ENCODE measurements at places on chromosomes 3 and 15. TPM values are rescaled to one million over a fixed set of nuclear protein-coding genes. Genes with fewer than 3 reads are reported as not detected.
A peak's percentile ranks its signal among the peaks of the same experiment; 100 is the strongest.

DNA sequence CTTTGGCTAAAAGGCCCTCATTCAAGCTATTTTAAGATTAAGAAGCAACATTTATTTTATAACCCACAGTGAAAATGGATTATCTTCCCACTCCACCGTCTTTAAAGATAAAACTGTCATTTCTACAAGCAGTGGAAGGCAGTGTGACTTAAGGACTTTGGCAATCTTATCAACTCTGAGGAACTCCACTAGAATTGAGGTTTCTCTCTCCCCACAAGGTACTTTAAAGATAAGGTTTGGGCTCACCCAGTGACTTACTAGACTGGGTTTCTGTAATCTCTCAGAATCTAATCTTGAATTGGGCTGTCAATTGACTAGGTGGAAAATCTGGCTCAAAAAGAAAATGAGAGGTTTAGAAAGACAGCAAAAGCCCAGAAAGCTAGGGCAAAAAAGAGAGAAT lies 21.7 kb downstream of the ZNF385D start:
- no peaks in the 10 kb centered on the region for H3K4me1 ChIP-seq
- no peaks in the 10 kb centered on the region for H3K27me3 ChIP-seq
- no peak overlapping the region for H3K27ac ChIP-seq
- no peaks in the 10 kb centered on the region for H3K36me3 ChIP-seq
- no peak for DNase-seq
- H3K4me3 ChIP-seq = no peak overlapping the region

GRCh38 chr3:38084334-38085310 lies 45.6 kb downstream of the DLEC1 start:
- no peak overlapping the region for H3K27ac ChIP-seq
- H3K27me3 ChIP-seq = no peaks in the 10 kb centered on the region
- no peak for DNase-seq

GRCh38 chr3:2680236-2680635 lies 429.9 kb downstream of the IL5RA start:
- no peak overlapping the region for H3K4me3 ChIP-seq
- no peak overlapping the region for H3K27ac ChIP-seq
- DNase-seq = no peak
- no peaks in the 10 kb centered on the region for H3K36me3 ChIP-seq
- no peaks in the 10 kb centered on the region for H3K4me1 ChIP-seq
- no peaks in the 10 kb centered on the region for H3K27me3 ChIP-seq

CYP1A1 gene
- 0.54 TPM for polyA plus RNA-seq

DNA sequence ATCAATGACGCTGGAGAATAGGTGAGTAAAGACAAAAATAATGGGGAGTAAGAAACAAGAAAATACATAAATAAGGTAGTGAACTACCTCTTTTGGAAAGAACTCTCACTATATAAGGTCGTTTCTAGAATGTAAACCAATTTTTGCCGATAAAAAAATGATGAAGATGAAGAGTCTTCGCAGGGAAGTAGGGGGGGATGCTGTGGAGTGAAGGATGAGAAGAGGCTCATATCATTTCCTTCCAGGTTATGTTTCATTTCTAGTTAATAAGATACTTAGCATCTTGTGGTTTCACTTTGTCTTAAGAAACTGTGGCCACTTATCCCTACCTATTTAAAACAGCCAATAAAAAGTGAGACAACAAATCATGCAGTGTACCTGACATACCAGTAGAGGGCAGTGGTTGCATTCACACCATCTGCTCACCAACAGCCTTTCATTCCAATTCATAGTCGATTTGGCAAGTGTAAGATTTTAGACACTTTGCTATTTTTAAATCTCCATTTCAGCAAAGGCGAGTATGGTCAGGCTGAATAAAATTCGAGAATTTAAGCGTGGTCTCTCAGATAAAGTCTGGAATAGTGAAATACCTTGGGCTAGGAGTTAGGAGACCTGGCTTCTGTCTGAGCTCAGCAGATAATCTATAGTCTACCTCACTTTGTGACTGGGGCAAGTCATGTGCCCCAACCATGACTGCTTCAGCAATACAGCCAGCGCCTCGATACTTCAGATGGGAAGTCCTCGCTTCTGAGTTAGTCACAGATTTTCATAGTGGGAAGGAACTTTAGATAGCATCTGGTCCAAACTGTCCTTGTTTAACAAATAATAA lies 28.9 kb upstream of the ICE2 start:
- no peak overlapping the region for H3K4me3 ChIP-seq
- DNase-seq = peak; percentile 44
- H3K36me3 ChIP-seq = peaks cover 11% of the 10 kb centered on the region
- no peaks in the 10 kb centered on the region for H3K27me3 ChIP-seq
- H3K27ac ChIP-seq = no peak overlapping the region

LRRK1 gene
- 4.2 TPM for polyA plus RNA-seq

DNA sequence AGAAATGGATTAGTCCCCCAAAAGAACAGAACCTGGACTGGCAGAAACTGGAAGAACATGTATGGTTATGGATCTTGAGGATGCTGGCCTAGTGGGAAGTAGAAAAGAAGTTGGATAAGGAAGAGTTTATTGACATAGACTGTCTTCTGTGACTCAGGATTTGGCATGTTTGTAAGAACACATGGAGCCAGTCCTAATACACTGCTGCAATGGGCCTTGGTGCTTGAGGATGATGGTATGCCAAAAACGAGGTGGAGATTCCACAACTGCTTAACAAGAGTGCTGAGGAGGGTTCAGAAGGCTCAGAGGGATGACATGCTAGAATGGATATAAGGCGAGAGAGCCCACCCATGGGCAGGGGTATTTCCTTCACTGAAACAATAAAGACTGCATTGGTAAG lies 22.4 kb downstream of the LZTFL1 start:
- H3K4me3 ChIP-seq = no peak overlapping the region
- H3K4me1 ChIP-seq = peaks cover 24% of the 10 kb centered on the region
- no peaks in the 10 kb centered on the region for H3K27me3 ChIP-seq

CRYGS gene
- polyA plus RNA-seq = 4.9 TPM

GRCh38 chr3:4748701-4749378 lies 230.4 kb upstream of the BHLHE40 start:
- H3K4me3 ChIP-seq = no peak overlapping the region
- no peaks in the 10 kb centered on the region for H3K27me3 ChIP-seq
- peaks cover 52% of the 10 kb centered on the region for H3K4me1 ChIP-seq
- DNase-seq = peak; percentile 46

- H3K4me1 ChIP-seq = no peaks in the 10 kb centered on the region
- no peaks in the 10 kb centered on the region for H3K27me3 ChIP-seq
- no peak overlapping the region for H3K4me3 ChIP-seq
- H3K36me3 ChIP-seq = no peaks in the 10 kb centered on the region
- DNase-seq = no peak
- H3K27ac ChIP-seq = no peak overlapping the region
Measured at GRCh38 chr3:23368731-23369130, 165.6 kb downstream of the UBE2E2 start.

DNA sequence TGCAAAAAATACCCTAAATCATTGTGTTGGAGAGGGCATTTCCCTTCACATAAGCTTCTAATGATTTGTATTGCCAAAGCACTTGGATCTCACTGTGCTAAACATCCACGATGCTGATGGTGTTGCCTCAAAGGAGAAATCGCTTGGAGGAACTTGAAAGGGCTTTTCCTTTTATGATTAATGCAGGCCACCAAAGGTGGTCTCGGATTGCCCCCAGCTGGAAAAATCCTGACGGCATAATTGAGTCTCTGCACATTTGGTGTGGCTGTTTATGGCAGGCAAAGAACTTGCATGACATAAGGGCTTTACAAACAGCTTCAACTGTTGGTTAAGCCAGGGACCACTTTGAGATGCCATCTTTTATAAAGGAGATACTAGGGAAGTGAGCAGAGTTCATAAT lies 664.0 kb upstream of the ADAMTS9 start:
- peaks cover 6% of the 10 kb centered on the region for H3K36me3 ChIP-seq
- H3K27me3 ChIP-seq = no peaks in the 10 kb centered on the region
- no peak for DNase-seq
- no peak overlapping the region for H3K4me3 ChIP-seq

- peak; percentile 74 for DNase-seq
- no peak overlapping the region for H3K27ac ChIP-seq
- no peaks in the 10 kb centered on the region for H3K36me3 ChIP-seq
- H3K27me3 ChIP-seq = no peaks in the 10 kb centered on the region
Measured at GRCh38 chr3:109224333-109224732, 87.8 kb downstream of the C3orf85 start.

GRCh38 chr3:6249679-6250078 lies 611.2 kb upstream of the GRM7 start:
- no peak overlapping the region for H3K27ac ChIP-seq
- H3K4me3 ChIP-seq = no peak overlapping the region
- no peaks in the 10 kb centered on the region for H3K4me1 ChIP-seq
- DNase-seq = no peak
- no peaks in the 10 kb centered on the region for H3K36me3 ChIP-seq

DNA sequence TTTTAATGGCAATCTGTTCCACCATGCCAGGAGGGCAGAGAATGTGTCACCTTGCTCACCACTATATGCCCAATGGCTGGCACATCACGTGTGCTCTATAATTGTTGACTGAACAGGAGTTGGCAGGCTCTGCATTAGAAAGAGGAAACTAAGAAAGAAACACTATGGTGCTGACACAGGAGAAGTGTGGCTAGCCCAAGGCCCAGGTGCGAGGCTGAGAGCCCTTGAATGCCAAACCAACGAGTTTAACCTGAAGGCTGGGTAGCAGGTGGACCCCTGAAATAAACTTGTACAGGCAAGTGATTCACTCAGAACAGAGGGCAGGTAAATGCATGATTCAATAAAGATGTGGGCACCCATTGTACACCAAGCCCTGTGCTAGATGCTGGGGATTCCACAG lies 2.4 kb downstream of the CHCHD4 start:
- H3K27me3 ChIP-seq = no peaks in the 10 kb centered on the region
- peaks cover 1% of the 10 kb centered on the region for H3K36me3 ChIP-seq
- H3K4me3 ChIP-seq = no peak overlapping the region
- no peak for DNase-seq
- peaks cover 50% of the 10 kb centered on the region for H3K4me1 ChIP-seq
- no peak overlapping the region for H3K27ac ChIP-seq

GRCh38 chr3:179348325-179349013 lies 960 bp downstream of the MFN1 start:
- peak overlapping the region; percentile 76 for H3K4me3 ChIP-seq
- peaks cover 13% of the 10 kb centered on the region for H3K36me3 ChIP-seq
- peaks cover 3% of the 10 kb centered on the region for H3K4me1 ChIP-seq
- peak; percentile 51 for DNase-seq
- H3K27ac ChIP-seq = peak overlapping the region; percentile 83
- H3K27me3 ChIP-seq = no peaks in the 10 kb centered on the region

CRABP1 gene
- 16.9 TPM for polyA plus RNA-seq

RLBP1 gene
- polyA plus RNA-seq = 2.8 TPM

- H3K36me3 ChIP-seq = peaks cover 7% of the 10 kb centered on the region
- no peaks in the 10 kb centered on the region for H3K4me1 ChIP-seq
- no peak for DNase-seq
- no peak overlapping the region for H3K4me3 ChIP-seq
Measured at GRCh38 chr3:11339541-11339940, 67.3 kb downstream of the ATG7 start.

DNA sequence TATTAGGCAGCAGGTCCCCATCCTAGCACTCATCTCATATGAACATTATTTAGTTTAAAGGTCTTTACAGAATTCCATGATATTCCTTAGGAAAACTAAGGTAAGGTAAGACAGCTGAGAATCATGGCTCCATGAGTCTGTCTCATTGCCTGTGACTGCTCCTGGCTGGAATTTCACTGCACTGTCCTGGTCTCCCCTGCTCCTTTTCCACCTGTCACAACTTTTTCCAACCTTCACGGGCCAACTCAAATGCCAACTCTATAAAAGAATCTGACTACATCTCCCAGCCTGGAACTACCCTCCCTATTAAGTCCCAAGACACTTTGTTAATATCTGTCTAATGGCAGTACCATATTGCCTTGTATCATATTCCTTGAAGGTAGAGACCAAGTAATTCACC lies 7.6 kb downstream of the CNBP start:
- H3K27ac ChIP-seq = no peak overlapping the region
- H3K4me3 ChIP-seq = no peak overlapping the region
- H3K27me3 ChIP-seq = no peaks in the 10 kb centered on the region
- DNase-seq = no peak
- peaks cover 19% of the 10 kb centered on the region for H3K4me1 ChIP-seq

- H3K4me1 ChIP-seq = no peaks in the 10 kb centered on the region
- H3K27me3 ChIP-seq = no peaks in the 10 kb centered on the region
- DNase-seq = no peak
Measured at GRCh38 chr3:15501126-15501525, 20.4 kb downstream of the COLQ start.

DNA sequence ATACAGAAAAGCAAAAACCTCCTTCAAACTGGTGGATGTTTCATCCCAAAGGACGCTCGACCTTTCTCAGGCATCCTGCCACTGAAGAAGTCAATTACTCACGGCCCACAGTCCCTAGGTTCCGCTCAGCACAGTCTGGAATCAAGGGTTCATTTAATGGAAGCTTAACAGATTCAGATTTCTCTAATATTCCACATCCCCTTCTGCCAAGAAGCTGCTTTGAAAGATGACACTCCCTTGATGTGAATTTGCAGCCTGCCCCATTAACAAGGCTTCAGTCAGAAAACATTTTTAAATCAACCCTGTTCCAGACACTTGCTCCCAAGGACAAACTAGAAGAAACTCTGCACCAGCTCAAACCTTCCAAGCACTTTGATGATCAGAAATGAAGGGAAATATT lies 81.2 kb downstream of the LIPC start:
- DNase-seq = no peak
- no peaks in the 10 kb centered on the region for H3K4me1 ChIP-seq
- no peak overlapping the region for H3K27ac ChIP-seq

GRCh38 chr15:91927585-91927984 lies 74.1 kb downstream of the SLCO3A1 start:
- H3K4me1 ChIP-seq = no peaks in the 10 kb centered on the region
- no peak for DNase-seq
- H3K27ac ChIP-seq = no peak overlapping the region
- H3K36me3 ChIP-seq = no peaks in the 10 kb centered on the region

DNA sequence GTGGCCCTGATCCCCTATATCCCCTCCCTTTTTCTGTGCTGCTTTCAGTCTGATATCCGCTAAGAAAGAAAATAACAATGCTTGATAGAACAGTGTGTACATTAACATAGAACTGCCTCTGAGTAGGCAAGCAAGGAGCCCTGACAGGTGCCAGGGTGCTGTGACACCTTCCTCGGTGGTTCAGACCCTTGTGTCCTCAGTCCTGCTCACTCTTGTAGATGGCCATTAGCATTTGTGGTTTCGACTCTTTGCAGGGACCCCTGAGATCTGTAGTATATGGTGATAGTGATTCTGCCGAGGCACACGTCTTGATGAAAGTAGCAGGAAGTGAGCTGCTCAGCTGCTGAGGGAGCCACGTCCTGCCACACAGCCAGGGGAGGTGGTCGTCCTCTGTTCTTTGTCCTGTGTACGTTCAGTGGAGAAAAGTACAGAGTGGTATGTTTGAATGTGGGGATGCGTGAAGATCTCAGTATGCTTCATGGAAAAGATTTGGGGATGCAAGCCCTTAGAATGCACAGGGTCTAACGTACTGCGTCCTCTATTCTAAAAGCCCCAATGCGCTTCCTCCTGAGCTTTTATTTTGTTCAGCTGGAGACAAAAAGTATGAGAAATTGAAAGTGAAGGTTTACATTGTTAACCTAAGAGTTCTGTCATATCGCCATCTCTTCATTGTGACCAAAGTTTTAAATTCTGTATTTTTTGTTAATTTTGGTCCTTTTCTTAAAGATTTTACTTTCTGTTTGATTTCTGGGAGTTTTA lies 35.4 kb downstream of the PXYLP1 start:
- H3K27me3 ChIP-seq = no peaks in the 10 kb centered on the region
- no peak overlapping the region for H3K4me3 ChIP-seq
- peaks cover 7% of the 10 kb centered on the region for H3K36me3 ChIP-seq
- H3K4me1 ChIP-seq = peaks cover 10% of the 10 kb centered on the region
- no peak for DNase-seq

- H3K36me3 ChIP-seq = no peaks in the 10 kb centered on the region
- no peak for DNase-seq
- H3K27ac ChIP-seq = no peak overlapping the region
- peaks cover 3% of the 10 kb centered on the region for H3K4me1 ChIP-seq
- H3K4me3 ChIP-seq = no peak overlapping the region
- no peaks in the 10 kb centered on the region for H3K27me3 ChIP-seq
Measured at GRCh38 chr3:126781406-126781805, 77.4 kb downstream of the CHCHD6 start.

CTXN2 gene
- polyA plus RNA-seq = 0.10 TPM

All from large intestine (tissue), 12 donors.